Fibroblast of upper back skin (primary cell): ENCODE measurements at places on chromosomes 3 and 15.
A peak's percentile ranks its signal among the peaks of the same experiment; 100 is the strongest.

GRCh38 chr3:22373827-22374226, 622.8 kb upstream of the ZNF385D start:
- no peak for DNase-seq

GRCh38 chr3:50269977-50270413, 1.0 kb downstream of the SEMA3B start:
- no peak for DNase-seq

GRCh38 chr3:34077417-34078195, 279.2 kb downstream of the PDCD6IP start:
- DNase-seq, result no peak

GRCh38 chr15:76150513-76150912, 90.7 kb downstream of the TMEM266 start:
- no peak for DNase-seq

DNA sequence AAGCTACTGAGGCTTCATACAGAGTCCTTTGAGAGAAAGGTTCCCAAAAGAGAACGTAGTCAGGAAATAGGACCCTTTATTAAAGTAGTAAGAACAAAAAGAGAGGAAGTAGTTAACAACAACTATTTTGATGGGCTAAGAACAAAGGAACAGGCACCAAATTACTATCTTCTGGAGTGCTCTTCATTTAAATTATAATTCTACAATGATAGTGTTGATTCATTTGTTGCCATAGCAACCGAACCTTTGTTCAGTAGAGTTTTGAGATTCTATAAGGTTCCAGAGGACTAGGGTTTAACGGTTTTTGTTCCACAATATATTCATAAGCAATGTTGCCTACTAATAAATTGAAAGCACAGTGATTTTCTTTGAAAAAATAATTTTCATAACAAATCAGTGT, 78.8 kb downstream of the CMSS1 start:
- DNase-seq, result no peak

- no peak for DNase-seq
Observed at GRCh38 chr15:95215017-95215416, 983.7 kb downstream of the MCTP2 start.

GRCh38 chr3:17770682-17771081, 28.3 kb upstream of the TBC1D5 start:
- no peak for DNase-seq

DNA sequence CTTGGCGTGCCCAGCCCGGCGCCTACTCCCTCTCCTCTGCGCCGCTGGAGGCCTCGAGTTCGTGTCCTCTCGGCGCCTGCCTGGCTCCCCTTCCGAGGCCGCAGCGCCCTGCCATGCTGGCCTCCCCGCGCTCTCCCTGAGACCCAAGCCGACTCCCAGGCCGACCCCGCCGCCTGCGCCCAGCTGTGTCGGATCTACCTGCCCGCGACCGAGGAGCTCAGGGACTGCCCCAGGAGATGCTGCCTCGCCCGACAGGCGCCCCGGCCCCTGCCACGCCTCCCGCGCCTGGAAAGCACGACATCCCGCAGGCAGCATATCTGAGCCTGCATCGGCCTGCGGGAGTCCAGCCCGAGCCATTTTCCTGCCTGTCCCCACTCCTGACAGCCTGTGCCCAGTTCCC, 16.1 kb downstream of the PAQR9 start:
- no peak for DNase-seq

DNA sequence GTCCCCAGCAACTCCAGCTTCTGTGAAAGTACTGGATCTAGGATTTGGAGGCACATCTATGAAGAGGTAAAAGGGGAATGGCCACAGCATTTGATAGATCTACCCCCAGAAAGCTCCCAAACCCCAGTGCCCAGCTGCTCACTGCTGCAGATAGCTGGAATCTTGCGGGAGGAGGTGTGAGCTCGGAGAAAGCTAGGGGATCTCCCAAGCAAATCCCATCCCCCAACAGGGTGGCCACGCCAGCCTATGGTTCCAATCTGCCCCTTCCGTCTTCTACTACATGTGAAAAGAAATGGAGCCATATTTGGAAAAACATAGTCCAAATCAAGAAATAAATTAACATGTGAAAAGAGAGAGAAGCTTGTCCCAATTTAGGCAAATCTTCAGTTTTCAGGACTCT, 42.0 kb downstream of the SEMA5B start:
- DNase-seq, result no peak

DNA sequence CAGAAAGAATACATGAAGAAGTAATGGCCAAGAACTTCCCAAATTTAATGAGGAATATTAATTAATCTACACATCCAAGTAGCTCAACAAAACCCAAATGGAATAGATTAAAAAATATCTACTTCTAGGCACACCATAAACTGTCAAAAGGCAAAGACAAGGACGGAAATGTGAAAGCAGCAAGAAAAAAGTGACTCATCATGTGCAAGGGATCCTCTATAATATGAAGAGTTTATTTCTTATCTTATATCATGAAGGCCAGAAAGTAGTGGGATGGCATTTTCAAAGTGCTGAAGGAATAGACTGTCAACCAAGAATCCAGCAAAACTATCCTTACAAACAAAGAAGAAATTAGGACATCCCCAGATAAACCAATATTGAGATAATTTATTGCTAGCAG, 73.9 kb upstream of the PRICKLE2 start:
- no peak for DNase-seq

DNA sequence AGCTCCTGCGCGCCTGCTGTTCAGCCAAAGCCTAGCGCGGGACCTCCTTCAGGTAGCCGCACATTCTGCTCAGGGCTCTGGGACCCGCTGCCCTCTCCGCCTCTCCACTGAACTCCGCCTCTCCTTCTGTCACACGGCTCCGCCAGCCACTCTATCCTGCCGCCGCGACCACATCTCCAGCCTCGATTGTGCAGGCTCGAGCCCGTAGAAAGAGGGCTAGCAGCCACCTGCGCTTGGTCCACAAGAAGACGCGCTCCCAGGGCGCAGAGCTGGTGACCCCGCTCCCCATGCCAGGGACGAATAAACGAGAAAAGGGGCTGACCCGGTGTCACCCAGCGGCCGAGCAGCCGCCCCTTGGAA, 1.1 kb upstream of the VIPR1 start:
- no peak for DNase-seq

DNA sequence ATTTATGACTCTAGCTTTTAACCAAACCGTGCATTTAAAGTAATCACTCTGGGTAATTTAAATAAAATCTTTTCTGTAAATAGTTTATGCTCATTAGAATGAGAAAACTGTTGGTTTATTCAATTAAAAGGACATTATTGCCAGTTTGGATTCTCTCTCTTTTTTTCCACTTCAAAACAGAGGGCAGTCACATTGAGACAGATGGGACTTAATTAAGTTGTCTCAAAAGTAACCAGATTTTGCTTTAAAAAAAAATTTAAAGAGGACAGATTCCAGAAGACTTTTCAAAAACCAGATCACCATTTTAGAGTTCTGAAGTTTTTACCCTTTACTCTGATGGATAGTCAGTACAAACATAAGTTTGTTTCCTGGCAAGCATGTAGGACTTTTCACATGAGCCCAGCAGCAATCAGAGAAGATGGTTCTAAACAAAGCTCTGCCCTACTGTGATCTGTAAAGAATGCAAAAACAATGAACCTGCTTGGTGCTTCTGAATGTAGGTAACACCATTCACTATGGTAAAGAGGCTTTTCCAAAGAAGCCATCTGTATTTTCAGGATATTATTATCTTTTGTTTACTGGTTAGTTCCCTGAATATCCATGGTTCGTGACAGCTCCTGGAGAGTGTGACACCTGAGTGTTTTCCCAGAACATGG, 136.2 kb downstream of the LRTM1 start:
- no peak for DNase-seq

GRCh38 chr15:40064231-40064894, 25.4 kb upstream of the SRP14 start:
- DNase-seq, result peak; percentile 94

DNA sequence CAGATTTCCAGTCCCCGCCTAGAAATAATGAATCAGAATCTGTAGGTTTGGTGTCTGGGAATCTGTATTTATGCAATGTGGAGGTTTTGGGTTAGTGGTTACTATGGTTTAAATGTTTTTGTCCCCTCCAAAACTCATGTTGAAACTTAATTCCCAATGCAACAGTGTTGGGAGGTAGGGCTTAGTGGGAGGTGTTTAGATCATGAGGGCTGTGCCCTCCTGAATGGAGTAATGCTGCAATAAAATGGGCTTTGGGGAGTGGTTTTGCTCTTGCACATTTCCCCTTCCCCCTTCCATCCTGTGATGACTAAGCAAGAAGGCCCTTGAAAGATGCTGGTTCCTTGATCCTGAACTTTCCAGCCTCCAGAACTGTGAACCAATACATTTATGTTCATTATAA, 9.2 kb upstream of the RFC4 start:
- DNase-seq, result peak; percentile 86

- DNase-seq, result no peak
Observed at GRCh38 chr3:50657816-50658215, 16.9 kb upstream of the DOCK3 start.

DNA sequence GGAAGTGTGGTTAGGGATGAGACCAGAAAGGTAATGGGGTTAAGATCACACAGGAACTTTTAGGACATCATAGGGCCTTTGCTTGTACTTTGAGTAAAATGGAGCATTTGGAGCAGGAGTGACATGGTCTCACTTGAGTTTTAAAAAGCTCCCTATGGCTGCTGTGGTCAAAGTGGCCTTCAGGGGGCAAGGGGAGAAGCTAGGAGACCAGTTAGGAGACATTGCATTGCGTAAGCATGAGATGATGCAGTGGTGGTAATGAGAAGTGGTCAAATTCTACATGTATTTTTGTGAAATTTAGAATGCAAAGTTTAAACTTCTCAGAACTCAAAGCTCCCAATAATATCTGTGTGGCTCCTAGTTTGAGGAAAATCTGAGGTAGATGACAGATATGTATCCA, 27.9 kb downstream of the MED12L start:
- no peak for DNase-seq

DNA sequence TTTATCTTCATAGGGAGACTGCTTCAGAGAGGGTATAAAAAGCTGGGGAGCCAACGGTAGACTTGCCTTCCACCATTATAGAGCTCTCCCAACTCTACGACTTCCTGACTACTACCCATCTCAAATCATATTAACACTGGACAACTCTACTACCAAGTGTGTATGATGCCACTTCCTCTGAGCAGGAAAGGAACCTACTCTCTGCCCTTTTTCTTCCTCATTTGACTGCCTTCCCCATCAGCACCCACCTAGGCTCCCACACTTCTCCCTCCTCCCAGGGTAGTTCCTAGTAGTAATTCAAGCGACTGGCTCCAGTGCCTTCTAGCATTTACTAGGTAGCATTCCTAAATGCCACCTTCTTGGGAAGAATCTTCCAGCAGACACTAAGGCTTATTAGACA, 24.5 kb upstream of the TBL1XR1 start:
- DNase-seq, result no peak

DNA sequence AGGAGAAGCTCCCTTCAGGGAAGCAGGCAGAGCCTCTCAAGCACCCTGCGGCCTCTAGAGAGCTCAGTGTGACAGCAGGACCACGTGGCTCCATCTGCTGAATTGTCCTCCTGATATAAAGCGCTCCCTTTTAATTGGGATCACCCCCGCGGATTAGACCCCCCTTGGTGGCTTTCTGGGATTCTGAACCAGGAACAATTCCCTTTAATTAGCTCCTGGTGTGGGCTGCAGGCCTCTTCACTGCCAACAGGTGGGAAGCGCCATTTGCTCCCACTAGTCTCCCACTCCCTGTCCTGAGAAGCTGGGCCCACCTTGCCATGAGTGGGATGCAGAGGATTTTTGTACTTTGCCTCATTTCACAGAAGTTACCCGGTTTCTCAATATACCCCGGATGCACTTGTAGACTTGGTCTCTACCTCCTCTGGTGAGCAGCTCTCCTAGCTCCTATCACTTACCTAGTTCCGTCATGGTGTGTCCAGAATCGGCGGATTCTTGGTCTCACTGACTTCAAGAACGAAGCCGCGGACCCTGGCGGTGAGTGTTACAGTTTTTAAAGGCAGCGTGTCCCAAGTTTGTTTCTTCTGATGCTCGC, 592 bp downstream of the PGPEP1L start:
- DNase-seq, result no peak

GRCh38 chr15:74832826-74833225, 6.4 kb downstream of the CPLX3 start:
- no peak for DNase-seq

- no peak for DNase-seq
Observed at GRCh38 chr15:89360294-89360971, 25.8 kb upstream of the POLG start.

DNA sequence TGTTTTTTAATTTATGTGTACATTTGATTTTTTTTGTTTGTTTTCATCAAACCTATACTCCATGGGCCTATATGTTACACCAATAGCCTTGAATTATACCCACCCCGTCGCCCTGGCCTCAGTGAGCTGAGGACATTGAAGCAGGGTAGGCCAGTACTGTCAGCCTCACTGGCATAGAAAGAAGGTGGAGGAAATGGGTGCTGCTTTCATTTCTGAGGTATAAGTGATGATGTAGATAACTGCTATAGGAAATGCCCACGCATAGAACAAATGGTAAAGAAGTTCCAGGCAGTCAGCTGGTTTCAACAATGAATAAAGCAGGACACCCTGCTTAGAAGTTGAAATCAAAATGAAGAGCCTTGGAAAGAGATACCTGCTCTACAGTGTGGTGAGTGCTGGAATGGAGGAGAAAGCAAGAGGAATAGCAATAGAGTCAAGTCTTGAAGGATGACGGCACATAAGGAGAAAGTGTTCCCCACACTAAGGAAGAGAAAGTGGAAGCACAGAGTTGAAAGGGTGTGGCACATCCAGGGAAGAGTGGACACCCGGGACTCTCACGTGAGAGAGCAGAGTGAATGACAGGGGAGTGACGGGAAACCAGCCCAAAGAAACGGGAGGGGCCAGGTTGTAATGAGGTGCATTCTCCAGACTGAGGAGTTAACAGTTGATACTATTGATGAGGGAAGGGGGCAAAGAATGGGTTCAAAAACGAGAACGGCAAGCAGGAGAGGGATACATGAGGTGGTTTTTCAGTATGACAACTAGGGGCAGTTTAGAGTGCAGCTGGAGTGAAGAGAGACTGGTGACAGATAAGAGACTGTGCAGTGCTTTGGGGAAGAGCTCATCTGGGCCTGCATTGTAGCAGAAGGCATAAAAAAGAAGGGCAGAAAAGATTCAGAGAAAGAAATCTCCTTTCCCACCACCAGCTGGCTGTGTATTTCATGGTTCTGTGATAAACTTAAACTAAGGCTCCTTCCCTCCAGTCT, 70.5 kb downstream of the KLHL25 start:
- no peak for DNase-seq

DNA sequence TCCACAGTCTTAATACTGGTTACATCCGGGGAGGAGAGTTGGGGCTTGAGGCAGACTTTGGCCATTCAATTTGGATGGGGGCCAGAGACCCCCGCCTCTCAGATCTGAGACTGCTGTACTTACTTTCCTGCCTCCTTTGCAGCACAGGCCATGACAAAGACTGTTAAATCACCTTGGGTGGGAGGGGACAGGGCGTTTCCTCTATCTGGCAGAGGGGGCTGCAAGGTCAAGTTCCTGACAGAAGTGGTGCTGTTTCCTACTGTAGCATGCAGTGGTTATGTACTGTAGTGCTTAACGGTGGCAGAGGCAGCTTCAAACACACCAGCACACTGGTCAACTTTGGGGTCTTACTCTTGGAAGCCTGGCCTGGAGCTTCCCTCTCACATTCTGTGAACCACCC, 261.2 kb upstream of the LRRFIP2 start:
- DNase-seq, result no peak

GRCh38 chr15:63332367-63333124, 49.1 kb downstream of the CA12 start:
- peak; percentile 96 for DNase-seq
